Effector memory CD4-positive, alpha-beta T cell (primary cell): ENCODE measurements at places on chromosomes 11 and 22.

DNA sequence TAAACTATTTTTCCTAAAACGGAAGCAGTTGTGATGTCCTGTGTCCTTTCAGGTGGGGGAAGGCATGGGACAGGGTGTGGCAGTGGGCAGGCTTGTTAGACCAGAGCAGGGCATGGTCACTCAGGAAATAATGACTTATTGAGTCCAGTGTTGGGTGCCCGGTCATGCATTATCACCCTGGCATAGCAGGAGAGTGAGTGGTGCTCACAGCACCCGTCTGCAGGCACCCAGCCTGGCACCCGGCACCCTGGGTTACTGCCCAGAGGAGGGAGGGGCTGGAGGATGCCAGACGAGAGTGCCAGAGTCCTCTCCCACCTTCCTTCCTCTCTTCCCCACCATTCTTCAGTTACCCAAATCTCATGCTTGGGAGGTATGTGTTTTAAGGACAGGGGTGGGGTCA, 59.1 kb downstream of the ST3GAL4 start:
- DNase-seq, result no peak

GRCh38 chr11:128902515-128903066, 11.4 kb downstream of the KCNJ5 start:
- no peak for DNase-seq

DNA sequence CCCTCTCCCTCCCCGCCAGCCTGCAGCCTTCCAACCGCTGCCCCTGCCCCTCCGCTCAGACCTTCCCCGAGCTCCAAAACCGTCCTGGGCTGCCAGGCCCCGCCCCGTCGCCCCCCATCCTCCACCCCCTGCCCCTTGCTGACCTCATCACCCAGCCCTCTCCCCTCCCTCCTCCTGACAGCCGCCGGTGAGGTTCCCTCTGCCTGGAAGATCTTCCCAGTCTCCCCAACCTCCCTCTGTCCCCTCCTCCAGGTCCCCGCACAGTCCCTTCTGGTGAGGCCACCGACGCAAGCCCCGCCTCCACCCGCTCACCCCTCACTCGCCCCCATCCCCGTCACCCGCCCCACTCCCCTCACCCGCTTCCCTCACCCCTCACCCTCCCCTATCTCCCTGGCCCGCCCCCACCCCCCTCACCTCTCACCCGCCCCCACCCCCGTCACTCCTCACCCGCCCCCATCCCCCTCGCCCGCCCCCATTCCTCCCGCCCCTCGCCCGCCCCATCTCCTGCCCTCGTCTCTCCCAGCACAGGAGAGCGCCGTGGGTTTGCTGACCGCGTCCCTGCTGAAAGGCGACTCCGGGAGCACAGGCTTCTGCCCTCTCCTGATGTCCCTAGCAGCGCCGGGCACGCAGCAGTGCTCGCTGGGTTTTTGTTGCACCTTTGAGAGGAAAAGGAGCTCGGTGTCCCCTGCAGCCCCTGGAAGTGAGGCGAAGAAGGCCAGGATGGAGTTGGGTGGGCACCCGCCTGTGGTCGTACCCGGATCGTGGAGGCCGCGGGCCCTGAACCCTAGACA, 16.4 kb upstream of the UPK3A start:
- peak; percentile 17 for DNase-seq

- DNase-seq, result no peak
These were observed 894.8 kb downstream of the TBC1D22A start for GRCh38 chr22:47657224-47657623.

DNA sequence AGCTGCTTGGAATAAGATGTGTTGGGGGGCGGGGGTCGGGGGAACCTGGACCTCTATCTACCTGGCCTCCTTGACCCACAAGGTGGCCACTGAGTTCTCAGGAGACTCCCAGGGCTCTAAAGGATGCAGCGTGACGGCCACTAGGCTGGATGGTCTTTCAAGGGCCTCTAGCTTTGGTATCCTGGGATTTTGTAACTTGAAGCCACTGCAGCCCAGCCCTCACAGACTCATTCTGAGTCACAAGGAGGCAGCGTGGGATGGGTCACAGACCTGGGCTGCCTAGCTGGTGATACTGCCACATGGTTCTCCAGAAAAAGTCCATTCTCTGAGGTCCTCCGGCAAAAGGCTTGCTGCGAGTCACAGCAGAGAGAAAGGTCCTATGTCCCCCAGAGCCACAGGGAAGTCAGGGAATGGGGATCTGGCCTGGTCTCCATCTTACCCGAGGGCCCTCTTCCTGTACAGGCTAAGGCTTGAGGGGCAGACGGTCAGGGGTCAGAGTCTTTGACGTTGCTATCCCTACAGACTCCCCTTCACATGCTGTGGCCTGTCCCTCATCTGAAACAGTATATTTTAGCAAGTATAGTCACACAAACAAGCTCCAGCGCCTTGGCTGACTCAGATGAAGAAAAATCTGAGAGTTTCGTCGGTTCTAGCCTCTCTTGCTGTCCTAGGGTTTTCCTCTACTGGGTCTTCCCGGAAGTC, 52.4 kb downstream of the KCNC1 start:
- no peak for DNase-seq

DNA sequence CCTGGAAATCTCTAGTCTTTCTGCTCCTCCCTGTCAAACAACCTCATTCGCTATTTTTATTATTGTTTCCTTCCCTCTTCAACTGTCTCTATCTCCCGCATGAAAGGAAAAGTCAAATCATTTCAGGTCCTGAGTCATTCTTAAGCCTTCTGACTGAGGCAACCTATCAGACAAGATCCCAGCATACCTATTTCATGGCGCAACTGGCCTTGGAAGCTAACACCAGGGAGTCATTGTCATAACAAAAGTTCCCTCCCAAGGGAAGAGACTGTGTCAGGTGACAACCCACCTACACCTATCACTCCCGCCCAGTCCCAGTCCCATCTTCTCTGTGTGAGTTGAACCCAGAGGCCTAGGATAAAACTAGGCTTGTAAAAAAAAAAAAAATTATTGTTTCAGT, 10.2 kb upstream of the ARHGAP42 start:
- DNase-seq, result no peak

- no peak for DNase-seq
These were observed 81.4 kb downstream of the TRIM29 start for GRCh38 chr11:120056301-120057027.

DNA sequence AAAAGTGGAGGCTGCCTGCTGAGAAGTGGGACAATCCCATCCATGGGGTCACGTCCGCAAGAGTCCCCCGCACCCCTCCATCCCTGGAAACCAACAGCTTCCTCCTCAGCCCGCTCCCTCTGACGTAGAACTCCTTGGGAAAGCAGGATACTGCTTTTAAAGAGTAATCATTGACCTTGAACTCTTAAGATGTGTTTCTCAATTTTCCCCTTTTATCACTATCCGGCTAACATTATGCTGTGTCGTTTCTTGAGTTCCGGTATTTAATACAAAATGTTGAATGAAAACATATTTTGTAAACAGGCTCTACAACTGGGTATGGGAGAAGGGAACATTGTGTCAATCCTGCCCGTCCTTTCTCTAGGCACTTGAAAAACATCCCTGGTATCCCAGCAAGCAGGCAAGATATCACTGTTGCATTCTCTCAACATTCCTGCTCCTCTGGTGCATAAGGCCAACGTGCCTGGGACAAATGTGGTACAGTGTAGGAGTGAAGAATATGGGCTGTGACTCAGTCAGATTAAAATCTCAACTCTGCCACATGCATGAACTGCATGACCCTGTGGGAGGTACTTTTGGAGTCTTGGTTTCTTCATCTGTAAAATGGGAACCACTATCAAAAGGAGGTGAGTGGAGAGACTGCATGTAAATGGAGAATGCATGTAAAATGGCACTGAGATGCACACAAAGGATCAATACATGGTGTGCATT, 52.8 kb downstream of the WT1 start:
- no peak for DNase-seq

DNA sequence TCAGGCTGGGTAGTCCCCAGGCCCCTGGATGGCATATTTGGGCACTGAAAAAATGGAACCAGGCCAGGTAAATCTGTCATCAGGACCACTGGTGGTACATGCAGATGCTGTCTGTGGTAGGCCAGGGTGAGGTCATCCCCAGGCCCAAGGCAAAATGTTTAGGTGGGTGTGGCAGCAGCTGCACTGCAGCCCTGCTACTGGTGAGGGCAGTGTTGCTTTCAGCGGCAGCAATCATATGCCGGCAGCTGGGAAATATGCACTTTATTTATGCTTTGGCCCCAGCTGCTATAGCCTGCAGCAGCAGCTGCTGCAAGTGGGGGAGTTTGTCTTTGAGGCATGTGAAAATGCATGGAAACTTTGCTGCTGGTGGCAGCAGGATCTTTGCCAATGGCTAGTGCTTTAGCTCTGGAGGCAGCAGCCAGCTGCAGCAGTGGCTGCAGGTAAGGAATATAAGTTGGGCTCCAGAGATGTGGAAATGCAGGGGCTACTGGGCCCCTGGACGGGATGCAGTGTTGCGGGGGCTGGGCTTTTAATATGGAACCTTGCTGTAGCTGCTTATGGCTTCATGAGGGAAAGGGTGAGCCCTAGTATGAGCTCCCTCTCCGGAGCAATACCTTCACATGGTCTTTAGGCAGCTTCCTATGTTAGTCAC, 365.7 kb upstream of the CADM1 start:
- no peak for DNase-seq

GRCh38 chr11:57787006-57787604, 25.5 kb downstream of the CTNND1 start:
- DNase-seq, result no peak

DNA sequence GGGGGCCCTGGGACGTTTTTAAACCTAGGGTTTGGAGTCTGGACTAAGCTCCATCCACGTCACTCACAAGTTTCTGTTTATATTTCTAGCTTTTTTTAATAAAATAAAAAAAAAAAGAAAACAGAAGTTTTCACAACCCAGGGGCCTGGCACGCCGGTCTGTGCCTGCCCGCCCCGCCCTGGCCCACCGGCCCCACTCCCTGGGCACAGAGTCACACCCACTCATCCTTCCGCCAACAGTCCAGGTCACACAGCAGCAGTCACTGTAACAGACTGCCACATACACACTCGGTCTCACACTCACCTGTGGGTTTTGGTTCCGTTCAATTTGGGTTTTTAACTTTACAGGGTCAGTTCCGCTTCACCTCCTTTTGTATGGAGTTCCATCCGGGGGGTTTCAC, 5.3 kb upstream of the ACR start:
- DNase-seq, result no peak

GRCh38 chr11:76610371-76610770, 60.2 kb downstream of the LRRC32 start:
- DNase-seq, result no peak

DNA sequence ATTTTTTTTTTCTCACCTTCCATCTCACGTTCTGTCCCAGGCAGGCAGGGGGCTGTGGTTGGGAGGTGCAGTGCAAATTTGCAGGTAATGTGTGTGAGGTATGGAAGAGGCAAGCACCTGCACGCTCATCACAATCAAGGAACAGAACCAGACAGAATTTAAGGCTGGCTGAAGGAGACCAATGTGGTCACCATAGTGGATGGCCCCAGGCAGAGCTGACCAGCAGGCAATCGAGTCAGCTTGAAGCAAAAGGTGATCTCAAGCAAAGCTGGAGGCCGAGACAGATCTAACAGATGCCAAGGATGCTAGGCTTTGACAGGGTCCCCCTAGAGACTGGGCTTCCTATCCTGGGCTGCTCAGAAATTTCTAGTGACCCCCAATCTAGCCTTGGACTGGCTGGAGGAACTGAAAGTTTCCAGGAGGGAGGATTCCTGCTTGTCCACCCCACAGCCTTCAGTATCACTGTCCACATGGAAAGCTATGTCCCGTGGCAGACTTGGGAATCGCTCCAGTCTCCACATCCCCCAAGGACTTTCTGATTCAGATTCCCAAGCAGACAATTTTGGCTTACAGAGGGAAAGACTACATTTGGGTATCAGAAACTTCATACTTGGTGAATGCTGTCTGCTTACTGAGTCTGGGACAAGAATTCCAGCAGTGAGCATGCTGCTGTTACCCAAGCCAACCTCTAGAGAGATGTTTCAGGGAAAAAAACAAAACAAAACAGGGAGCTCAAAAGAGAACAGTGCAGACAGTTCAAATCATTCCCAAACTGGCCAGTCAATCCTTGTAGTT, 9.0 kb upstream of the MICAL3 start:
- DNase-seq, result no peak

DNA sequence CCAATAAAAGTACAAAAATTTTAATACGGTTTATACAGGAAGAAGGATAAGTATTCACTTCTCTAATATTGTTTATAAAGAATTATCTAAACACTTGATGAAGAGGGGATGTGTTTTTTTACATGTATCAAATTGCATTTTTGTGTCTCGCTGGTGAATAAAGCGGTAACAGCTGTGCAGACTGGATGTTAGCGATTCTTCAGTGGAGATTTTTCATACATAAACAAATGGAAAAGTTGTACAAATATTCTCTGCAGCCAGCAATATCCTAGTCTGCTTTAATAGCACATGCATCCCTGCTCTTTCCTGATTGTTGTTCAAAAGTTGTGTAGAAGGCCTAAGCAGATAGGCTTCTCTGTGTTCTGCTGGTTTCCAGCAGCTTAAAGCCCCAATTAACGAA, 369.3 kb downstream of the SOX6 start:
- no peak for DNase-seq

DNA sequence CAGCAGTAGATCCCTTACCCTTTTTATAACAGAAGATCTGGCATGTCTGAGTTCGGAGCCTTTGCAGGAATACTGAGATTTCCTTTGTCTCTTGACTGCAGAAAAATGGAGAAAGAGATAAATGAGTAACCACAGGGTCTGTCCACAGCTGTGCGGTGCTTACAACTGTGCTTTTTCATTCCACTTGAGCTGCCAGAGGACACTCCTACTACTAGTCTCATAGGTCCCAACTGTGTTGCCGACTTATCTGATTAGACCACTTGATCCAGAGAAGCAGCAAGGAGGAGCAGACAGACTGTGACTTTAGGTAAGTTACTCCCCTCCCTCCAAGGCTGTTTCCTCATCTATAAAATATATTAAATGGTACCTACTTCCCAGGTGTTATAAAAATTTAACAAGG, 17.5 kb downstream of the FAM227A start:
- DNase-seq, result no peak

DNA sequence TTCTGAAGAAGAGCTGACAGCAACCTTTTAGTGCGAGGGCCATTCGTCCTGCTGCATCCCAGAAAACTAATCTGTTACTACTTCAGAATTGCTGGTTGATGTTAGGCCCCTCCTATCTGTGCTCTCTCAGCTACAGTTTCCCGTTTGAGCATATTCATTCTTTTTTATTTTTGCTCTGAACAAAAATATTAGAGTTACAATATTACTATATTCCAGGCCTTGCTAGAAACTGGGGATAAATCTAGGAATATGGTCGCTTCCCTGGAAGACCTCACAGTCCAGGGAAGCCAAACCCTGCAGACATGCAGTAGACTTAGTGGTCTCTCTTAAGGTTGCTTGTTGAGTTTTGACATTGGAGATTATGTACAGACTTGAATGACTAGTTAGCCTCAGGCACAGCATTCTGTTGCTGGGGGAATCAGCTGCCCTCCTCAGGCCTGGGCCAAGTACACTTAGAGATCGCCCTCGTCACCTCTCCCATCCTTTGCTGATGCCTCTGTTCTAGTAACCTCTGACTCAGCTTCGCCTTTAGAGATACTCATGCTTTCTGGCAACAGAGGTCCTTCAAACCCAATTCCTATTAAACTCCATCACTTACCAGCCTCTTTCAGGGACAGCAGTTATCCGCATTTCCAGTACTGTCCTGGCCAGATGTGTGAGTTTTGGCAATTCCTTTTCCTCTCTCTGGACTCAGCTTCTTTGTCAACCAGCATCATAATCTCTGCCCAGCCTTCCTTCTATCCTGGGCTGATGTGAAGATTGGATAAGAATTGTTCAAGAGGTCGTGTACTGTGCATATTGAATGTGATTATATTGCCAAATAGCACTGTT, 698 bp upstream of the ANAPC15 start:
- no peak for DNase-seq
